T-helper 17 cell (primary cell): ENCODE measurements at places on chromosomes 6 and 20.

GRCh38 chr6:39217177-39217864, 12.0 kb downstream of the KCNK5 start:
- DNase-seq, result no peak

- no peak for DNase-seq
Observed at GRCh38 chr6:16480763-16481560, 242.6 kb downstream of the GMPR start.

- DNase-seq, result no peak
Observed at GRCh38 chr6:56887086-56887485, 67.8 kb upstream of the BEND6 start.

GRCh38 chr20:56624786-56625681, 4.1 kb upstream of the TFAP2C start:
- no peak for DNase-seq

GRCh38 chr6:42813906-42814444, 32.1 kb downstream of the BICRAL start:
- DNase-seq, result no peak

- peak; percentile 89 for DNase-seq
Observed at GRCh38 chr6:34888874-34889555, at the start of gene ANKS1A. TSS of gene ANKS1A (plus strand) at chr6:34889255. CDS start at chr6:34889403, 148 bp downstream.

DNA sequence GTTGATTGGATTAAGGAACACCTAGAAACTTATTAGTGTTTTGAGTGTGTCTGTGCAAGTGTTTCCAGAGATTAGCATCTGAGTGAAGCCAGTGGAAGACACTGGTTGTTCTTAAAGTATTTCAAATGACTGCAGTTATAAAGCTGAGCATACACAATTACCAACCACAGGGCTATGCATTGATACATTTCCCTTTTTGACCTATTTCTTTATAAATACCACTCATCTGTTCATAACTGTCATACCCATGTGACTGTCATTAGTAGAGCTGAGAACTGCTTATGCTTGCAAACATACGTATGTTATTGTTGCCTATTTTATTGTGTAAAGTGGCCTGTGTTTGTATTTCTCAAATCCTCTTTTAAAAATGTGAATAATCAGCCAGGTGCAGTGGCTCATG, 15.3 kb upstream of the ZC3H12D start:
- DNase-seq, result no peak

GRCh38 chr6:2436410-2437154, 191.2 kb upstream of the GMDS start:
- no peak for DNase-seq

DNA sequence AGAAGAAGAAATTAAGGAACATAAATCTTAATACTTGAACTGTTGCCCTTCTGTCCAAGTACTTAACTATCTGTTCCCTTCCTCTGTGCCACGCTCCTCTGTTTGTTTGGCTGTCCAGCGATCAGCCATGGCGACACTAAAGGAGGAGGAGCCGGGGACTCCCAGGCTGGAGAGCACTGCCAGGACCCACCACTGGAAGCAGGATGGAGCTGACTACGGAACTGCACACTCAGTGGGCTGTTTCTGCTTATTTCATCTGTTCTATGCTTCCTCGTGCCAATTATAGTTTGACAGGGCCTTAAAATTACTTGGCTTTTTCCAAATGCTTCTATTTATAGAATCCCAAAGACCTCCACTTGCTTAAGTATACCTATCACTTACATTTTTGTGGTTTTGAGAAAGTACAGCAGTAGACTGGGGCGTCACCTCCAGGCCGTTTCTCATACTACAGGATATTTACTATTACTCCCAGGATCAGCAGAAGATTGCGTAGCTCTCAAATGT, 17.1 kb downstream of the IRF4 start:
- no peak for DNase-seq

- no peak for DNase-seq
Observed at GRCh38 chr6:132961610-132962009, 147.2 kb downstream of the RPS12 start.

DNA sequence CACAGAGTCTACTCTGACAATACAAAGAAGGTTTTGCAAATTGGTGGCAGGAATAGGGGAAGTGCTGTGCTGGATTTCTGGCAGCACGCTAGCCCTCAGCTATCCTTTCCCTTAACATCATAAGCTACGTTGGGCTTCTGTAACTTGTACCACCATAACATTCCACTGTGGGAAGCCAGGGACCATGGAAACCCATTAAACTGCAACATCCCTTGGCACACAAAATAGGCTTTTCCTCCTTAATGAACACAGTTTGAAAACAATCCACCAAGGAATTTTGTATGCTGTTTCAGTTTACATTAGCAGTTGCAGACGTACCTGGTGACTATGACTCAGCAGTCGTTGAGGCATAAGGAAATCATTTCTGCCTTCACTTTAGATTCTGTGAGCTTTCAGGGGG, 203.9 kb upstream of the RAB32 start:
- DNase-seq, result no peak

- DNase-seq, result no peak
Observed at GRCh38 chr6:50637267-50637666, 76.1 kb upstream of the TFAP2D start.

DNA sequence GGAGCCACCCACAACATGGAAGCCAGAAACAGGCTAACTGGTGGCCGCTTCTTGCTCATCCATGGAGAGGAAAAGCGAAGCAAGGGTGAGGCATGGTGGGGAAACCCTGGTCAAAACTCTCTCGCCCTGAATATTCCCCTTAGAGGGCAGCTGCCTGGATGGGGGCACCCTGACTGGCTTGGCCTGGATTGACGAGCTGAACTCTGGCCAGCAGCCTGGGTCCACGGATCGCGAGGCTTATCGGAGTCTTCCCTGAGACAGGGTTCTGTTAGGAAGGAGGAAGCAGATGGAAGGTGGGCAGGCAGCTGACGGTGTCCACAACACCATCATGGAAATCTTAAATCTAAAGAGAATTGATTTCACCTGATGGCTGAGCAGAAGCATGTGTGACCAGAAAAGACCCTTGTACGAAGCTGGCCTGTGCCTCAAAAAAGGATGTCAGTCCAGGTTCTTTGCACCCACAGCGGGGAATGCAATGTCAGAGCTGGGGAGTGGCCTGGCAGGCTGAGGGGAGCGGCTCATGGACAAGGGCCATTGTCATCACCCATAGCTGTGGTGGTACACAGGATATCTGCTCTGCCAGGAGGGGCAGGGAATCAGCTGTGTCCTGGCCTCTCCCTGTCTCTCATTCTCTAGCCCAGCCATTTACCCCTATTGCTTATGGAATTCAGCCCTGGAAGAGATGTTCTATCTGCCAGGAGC, 109.4 kb upstream of the SNX9 start:
- DNase-seq, result no peak

- DNase-seq, result no peak
Observed at GRCh38 chr6:21603082-21603952, 9.8 kb downstream of the SOX4 start.

- no peak for DNase-seq
Observed at GRCh38 chr6:135557582-135557981, 60.0 kb upstream of the AHI1 start.

DNA sequence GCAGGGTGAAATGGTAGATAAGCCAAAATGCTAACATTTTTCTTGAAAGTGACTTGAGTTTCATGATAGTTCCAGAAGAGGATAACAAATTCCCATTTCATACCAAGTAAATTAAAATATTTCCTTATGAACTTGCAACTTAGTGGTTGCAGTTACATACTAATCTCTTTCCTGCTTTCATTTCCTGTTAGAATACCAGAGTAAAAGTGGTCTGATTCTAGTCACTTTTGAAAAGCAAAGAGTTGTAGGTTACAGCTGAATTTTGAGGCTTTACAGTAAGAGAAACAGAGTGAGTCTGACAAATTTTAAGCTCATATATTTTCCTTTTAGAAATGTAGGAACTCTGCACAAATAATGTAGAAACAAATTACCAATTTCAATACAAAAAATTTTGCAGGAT, 117.4 kb downstream of the ZFAND3 start:
- no peak for DNase-seq

DNA sequence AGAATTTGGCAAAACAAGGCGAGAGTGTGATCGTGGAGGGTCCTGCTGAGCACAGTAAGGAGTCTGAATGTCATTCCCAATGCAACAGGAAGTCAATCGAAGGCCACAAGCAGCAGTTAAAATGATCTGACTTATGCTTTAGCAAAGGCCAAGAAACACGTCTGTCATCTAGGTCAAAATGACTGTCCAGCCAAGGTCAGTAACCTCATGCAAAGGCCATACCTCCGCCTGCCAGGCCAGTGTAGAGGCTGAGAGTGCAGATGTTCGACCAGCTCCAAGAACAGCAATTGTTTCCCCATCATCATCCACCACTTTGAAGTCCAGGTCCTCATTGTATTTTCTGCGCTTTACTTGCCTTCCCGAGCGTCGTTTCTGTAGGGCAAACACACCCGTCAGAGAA, 105.6 kb downstream of the CHD6 start:
- DNase-seq, result no peak

DNA sequence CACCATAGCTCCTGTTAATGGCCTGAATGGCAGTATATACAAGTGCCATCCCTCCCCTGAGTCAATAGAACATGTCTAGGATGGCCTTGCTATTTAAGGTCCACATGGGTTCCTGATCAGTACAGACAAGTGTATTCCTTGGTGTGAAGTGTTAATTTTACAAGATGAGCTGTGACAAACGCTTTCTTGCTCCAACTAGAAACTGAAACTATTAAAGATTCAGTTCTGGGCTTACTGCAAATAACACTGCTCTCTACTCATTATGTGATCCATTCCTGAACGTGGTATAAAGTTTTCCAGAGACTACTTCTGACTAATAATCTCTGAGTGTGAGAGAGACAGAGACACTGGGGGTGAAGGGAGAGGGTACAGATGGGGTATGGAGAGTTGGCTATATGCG, 198.0 kb upstream of the FBXL4 start:
- DNase-seq, result no peak

DNA sequence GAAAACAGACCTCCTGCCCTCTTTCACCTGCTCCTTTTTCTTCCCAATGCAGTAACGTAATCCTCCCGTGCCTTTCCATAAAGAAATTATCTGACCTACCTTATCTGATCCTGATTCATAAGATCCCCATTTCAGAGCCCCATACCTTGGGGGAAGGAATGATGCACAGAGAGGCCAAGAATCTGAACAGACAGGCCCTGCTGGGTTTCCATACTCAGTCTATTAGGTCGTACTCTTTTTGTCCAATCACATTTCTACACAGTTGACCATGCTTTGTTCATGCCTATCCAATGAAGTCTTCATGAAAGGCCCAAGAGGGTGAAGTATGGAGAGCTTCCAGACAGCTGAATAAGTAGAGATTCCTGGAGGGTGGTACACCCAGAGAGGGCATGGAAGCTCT, 25.3 kb downstream of the SRPK1 start:
- DNase-seq, result no peak

DNA sequence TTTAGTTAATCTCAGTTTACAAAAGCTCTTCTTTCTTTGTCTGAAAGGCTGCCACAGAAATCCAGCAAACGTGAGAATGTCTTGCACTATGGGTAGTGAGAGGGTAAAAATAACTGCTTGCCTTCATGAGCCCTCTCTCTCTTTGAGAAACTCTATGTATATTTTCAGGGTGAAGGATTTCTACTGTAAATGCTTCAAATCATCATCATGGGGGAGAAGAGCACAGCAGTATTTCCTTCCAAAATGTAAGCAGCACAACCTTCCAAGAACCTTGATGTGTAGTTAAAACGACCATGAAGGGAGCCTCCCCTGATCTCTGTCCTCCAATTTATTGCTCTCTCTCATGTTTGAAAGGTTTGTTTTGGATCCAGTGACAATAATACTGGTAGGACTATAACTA, 141.3 kb upstream of the CENPW start:
- DNase-seq, result no peak

GRCh38 chr6:106165885-106166485, 79.8 kb downstream of the PRDM1 start:
- no peak for DNase-seq

DNA sequence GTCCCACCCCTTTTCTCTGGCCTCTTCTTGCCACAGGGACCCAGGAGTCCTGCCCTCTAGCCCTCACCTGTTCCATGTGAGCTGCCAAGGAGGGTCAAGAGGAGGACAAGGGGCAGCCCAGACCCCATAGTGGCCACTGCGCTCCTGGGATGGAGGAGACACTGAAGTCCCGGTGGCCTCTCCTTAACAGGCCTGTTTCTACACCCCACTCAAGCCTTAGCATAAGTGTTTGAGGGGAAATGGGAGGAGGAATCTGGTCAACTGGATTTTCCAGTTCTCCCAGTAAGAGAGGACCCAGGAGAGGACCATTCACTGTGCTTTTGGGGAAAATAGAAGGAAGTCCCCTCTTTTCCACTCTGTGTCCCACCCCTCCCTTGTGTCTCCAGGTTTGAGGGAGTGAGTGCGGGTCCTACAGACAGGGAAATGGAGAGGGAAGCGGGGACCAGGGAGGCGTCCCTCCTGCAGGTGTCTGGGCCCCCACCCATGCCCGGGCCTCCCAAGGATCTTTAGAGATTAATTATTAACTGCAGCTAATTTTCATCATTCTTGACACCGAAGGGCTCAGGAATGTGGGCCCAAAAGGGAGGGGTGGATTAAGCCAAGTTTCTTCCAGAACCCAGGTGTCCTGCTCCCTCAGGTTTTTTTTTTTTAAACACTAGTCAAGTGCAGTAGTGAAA, at the start of gene SFTA2:
TSS of gene SFTA2 (minus strand) at position 202 of the 677 bp plus-strand sequence. CDS start at position 128, 74 bp downstream.
- DNase-seq, result no peak

DNA sequence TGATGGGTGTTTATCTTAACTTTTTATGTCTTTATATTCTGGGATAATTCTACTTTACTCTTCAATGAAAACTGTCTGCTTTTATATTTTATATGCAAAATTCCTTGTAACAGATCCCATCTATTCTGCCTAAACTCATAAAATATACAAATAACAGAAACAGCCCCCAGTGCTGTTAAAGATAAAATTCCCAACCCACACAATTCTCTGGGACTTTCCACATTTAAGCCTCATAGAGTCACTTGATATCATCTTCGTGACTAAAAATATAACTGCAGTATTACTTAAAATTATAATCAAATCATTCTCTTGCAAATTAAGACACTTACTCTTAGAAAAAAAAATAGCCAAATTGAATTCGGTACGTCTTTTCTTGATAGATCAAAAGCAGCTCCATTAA, 60.2 kb downstream of the INSM1 start:
- DNase-seq, result no peak

- DNase-seq, result no peak
Observed at GRCh38 chr6:3592371-3592941, 135.6 kb upstream of the SLC22A23 start.

GRCh38 chr20:42123981-42124473, 505.9 kb upstream of the CHD6 start:
- no peak for DNase-seq
